ENCODE measurements at places on chromosomes 11 and 22. TPM values are rescaled to one million over a fixed set of nuclear protein-coding genes. Genes with fewer than 3 reads are reported as not detected.

- no peaks in the 10 kb centered on the region for H3K4me1 ChIP-seq
- H3K4me3 ChIP-seq, result no peak overlapping the region
- no peaks in the 10 kb centered on the region for H3K27me3 ChIP-seq
Observed at GRCh38 chr11:93689240-93689639, 27.8 kb downstream of the CEP295 start.

- H3K27ac ChIP-seq, result no peak overlapping the region
- no peaks in the 10 kb centered on the region for H3K4me1 ChIP-seq
- no peak overlapping the region for H3K4me3 ChIP-seq
- no peak for DNase-seq
- H3K36me3 ChIP-seq, result no peaks in the 10 kb centered on the region
Observed at GRCh38 chr11:79481795-79482194, 41.0 kb upstream of the TENM4 start.

GRCh38 chr11:78927511-78927910, 352.8 kb upstream of the NARS2 start:
- no peaks in the 10 kb centered on the region for H3K4me1 ChIP-seq
- peaks cover 7% of the 10 kb centered on the region for H3K27me3 ChIP-seq
- H3K27ac ChIP-seq, result no peak overlapping the region
- H3K4me3 ChIP-seq, result no peak overlapping the region
- DNase-seq, result no peak

GRCh38 chr22:26259510-26259909, 90.2 kb downstream of the SEZ6L start:
- no peaks in the 10 kb centered on the region for H3K36me3 ChIP-seq
- no peak overlapping the region for H3K4me3 ChIP-seq
- no peak overlapping the region for H3K27ac ChIP-seq
- no peaks in the 10 kb centered on the region for H3K4me1 ChIP-seq
- no peak for DNase-seq

POLD3 gene
- total RNA-seq, result 11.7 TPM
